EL (cell line): ENCODE measurements at places on chromosomes 5 and 9.

- DNase-seq = peak; percentile 21
These were observed 39.5 kb downstream of the MEGF10 start for GRCh38 chr5:127330116-127330515.

GRCh38 chr9:107020040-107020530 is 157.1 kb downstream of the ZNF462 start:
- DNase-seq = peak; percentile 91

GRCh38 chr9:36532353-36532752 is 40.3 kb upstream of the MELK start:
- DNase-seq = no peak

DNA sequence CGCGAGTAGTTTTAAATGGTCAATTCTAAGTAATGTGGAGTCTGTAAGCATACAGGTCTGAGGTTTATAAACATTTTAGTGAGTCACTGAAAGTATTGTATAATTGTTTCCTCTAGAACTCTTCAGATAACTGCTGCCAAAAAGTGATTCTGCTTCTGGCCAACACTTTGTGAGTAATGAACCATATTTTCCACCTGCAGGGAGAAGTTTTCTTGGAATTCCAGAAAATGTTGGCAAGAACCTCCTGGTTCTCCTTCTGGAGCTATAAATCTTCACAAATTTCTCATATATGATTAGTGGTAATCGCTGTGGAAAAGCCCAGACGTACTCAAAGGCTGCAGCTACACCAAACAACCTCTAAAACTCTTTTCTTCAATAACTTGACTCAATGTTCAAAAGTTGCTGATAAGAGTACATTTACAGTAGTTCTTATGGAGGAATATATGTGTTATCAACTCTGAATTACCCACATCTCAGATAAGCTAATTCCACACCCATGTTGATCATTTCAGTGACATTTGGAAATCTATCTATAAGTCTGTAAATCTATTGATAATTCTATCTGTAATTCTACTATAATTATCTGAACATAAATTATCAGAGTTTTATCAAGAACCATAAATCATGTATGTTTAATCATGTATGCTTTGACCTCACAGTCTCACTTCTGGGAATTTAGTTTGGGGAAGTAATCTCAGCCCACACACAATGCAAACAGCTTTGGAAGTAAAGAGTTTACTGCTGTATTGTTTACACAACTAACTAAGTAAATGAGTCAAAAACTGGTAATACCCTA is 74.1 kb downstream of the FNBP1 start:
- DNase-seq = peak; percentile 74

DNA sequence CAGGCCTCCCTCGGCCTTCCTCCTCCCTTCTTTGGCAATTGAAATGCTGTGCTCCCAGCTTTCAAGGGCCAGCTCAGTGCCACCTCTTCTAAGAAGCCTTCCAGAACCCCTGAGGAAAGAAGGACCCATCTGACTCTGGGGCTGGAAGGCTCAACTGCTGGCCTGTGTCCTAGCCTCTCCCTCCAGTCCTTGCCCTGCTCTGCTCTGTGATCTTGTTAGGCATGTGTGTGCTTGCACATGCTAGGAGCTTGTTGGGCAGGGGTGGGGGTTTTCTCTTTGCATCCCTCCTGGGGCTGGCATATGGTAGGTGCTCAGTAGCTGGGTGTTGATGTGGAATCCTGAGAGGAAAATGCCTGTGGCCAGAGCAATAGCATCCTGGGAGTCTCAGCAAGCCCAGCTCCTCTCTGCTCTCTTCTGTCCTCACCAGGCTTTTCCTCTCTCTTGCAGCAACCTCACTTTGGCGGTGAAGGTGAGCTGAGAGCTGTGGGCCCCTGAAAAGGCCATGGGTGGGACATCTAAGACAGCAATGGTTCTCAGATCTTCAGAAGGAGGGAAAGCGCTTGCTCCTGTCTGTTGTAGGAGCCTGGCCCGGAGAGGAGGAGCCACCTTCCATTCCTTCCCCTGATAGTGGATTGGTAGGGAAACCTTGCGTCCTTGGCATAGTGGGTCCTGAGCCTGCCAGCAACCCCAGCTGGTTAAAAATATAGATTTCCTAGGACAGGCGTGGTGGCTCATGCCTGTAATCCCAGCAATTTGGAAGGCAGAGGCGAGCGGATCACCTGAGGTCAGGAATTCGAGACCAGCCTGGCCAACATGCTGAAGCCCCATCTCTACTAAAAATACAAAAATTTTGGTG is 9.9 kb downstream of the DOLK start:
- DNase-seq = no peak

DNA sequence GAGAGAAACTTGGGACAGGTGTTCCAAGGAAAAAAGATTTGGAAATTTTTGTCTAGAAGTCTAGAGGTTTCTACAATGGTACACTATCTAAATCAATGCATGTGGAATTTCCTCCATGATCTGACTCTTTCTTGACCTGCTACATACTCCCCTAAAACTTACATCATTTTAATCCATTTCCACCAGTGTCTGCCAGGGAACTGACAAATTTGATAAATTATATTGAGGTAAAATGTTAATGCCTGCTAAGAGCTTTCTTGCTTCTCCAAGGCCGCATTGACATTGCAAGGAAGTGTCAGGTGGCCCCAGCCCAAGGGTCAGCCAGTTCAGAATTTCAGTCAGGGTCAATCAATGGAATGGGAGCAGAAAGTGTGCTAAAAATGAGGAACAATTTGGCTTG is 163.4 kb upstream of the FBXL17 start:
- no peak for DNase-seq

- DNase-seq = no peak
These were observed 58.3 kb downstream of the CYFIP2 start for GRCh38 chr5:157324237-157324636.

GRCh38 chr9:13529321-13530104 is 250.0 kb upstream of the MPDZ start:
- no peak for DNase-seq

- DNase-seq = peak; percentile 59
These were observed 58.1 kb downstream of the RFX3 start for GRCh38 chr9:3467593-3468219.

DNA sequence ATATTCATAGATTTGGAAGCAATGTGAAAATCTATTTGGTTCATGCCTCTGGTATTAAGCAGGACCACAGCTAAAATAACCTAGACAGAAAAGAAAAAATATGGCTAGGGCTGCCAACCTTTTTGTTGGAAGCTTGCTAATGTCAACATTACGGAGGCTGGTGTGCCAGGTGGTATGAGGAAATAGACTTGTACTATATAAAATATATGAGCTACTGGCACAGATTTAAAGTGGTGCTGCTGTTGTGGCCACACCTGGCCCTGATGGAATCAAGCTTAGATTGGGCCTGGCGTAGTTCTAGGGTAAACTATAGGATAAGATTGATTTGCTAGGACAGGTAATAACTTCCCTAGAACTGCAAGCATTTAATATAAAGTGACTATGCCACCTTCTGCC is 10.6 kb upstream of the PARP8 start:
- no peak for DNase-seq

DNA sequence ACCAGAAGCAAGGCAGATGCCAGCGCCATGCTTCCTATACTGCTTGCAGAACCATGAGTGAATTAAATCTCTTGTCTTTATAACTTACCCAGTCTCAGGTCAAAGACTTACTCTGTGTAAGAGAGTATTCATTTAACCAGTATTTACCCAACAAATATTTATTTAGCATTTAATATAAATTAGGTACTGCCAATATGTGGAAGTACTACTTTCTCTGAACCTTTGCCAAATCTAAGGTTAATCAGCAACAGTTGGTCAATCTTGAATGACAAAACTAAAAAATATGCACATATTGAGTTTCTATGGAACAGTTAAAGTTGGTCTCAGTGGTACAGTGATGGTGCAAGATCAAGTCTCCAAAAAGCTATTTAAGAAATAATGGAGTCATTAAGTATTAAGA is 155.9 kb upstream of the CCNG1 start:
- DNase-seq = no peak

GRCh38 chr5:32760091-32760509 is 49.0 kb downstream of the NPR3 start:
- peak; percentile 87 for DNase-seq

DNA sequence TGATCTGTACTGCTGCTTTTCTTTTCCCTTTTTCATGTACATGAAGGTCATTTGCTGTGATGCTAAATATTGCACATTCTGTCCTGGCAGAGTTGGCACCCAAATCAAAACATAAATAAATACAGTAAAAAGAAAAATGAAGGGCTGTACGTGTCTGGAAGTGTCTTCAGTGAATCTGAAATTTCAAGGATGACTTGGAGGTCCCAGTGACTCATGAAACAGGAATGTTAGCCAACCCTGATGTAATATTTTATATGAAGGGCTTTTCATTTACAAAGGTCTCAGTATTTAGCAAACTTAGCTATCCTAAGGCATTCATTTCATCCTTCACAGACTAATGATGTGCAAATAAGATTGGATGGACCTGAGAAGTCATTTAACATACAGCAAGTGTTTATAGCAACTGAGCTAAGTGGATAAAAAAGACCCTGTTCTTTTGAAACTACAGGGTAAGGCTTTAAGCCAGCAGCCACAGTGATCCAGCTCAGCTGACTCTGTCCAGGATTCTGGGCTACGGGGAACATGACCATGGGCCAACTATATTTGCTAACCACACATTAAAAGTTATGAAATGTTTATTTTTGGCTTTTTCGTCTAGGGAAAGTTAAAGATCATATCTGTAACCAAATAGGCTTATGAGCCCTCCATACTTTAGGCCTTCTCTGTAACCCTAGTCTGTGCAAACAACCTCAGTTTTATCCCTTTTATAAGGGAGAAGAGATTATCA is 104.0 kb upstream of the DMRTA1 start:
- DNase-seq = peak; percentile 84

DNA sequence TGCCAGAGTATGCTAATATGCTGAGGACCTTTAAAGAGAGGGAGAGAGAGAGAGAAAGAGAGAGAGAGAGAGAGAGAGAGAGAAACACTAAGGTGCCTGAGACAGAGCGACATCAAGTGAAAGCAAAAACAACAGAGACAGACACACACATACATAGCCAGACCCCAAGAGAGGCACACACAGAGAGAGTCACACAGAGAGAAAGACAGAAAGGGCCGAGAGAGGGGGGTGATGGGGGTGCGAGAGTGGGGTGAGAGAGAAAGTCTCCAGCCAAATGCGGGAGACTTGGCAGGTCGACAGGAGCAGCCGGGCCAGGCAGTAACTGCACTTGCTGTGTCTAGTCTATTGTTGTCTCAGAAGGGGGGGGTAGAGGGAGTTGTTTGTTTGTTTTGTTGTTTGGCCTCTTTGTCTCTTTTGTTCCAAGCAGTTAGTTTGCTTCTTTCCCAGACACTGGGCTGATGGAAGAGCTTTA is 30.1 kb upstream of the NFIB start:
- no peak for DNase-seq

DNA sequence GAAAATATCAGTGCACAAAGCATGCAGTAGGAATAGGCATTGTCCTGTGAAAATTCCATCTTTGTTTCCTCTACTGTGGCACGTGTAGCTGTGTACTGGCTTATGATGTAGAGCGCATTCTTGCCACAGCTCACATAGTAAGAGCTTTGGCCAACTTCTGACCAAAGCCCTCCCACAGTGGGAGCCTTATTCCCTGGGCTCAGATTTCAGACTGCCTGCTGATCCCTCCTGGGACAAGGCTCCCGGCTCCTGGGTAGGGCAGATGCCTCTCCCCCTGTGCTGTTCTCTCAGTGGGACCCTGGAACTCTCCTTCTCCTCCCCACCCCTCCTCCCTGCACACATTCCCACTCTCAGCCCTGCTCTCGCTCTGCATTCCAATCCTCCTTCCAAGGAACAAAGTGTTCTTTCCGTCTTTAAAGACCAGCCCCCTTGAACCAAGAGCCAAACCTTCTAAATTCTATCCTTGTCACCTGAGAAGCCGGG is 17.5 kb downstream of the LCP2 start:
- no peak for DNase-seq

- DNase-seq = no peak
These were observed 120.6 kb downstream of the FOCAD start for GRCh38 chr9:20804489-20805250.

GRCh38 chr5:169880012-169880663 is 100.2 kb downstream of the INSYN2B start:
- no peak for DNase-seq

DNA sequence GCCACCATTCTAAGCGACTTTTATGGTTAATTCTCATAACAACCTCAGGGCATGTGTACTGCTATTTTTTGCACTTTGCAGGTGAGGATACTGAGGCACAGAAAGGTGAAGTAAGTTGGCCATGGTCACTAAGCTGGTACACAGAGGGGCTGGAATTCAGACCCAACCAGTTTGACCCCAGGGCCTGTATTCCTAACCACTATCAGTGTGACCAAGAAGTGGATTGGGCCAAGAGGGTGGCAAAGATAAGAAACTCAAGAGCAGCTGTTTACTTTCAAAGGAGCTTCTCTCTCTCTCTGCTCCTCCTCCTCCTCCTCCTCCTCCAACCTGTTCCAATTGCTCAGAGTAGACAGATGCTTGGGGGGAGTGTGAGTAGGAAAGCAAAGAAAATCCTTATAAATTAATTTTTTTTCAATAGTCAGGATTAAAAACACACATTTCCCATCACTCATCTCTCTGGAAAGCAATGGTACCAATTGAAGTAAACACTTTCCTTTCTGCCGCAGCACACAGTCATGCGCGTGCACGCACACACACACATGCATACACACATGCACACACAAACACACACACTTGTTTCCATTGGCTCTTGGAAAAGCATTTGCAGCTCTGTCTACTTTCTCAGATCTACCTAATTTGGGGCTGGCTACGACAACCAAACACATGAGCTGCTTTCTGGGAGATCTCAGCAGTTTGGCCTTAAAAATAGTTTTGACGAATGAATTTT is 736.7 kb upstream of the WWC1 start:
- DNase-seq = no peak

DNA sequence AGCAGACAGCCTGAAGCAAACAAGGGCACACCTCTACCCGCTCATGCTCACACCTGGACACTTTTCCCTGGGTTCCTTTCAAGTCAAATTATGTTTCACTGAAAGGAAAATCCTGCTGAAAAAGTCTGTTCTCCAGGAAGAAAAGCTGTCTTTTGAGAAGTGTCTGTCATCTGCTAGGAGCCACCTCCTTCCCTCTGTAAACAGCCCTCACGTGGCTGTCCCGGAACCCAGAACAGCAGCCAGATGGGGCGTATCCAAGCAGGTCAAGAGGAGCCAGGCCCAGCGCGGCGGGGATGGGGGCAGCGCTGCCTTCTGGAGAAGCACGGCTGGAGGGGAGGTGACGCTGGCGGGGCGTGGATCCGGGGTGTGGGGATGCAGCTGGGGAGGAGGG is at the start of gene PNPLA7:
Gene PNPLA7 (minus strand): TSS at position 172 of the 391 bp plus-strand sequence. CDS start 205 bp downstream, outside the sequence.
- peak; percentile 66 for DNase-seq

DNA sequence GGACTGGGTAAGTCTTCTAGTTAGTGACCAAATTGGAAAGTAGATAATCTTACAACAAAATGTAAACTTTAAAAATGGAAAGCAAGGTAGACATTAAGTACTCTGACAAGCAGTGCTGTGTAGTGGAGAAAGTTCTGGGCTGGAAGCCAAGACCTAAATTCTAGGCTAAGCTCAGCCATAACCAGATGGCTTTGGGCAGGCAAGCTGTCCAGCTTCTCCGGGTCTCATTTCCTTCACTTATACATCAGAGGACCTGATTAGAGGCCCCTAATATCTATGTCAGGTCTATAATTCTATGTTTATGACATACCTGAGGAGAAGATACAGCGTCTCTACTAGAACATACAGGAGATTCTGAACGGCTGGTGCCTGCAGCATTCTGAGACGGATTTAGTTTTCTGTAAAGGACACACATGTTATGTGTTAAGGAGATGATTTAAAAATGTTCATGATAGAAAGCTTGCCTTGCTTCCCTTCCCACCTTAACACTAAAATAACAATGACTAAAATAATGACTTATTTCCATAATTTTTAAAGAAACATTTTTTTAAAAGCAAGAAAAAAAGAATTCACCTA is 61.2 kb downstream of the ELL2 start:
- DNase-seq = peak; percentile 62
